AG04450 (cell line): ENCODE measurements at places on chromosomes 7 and 10.

DNA sequence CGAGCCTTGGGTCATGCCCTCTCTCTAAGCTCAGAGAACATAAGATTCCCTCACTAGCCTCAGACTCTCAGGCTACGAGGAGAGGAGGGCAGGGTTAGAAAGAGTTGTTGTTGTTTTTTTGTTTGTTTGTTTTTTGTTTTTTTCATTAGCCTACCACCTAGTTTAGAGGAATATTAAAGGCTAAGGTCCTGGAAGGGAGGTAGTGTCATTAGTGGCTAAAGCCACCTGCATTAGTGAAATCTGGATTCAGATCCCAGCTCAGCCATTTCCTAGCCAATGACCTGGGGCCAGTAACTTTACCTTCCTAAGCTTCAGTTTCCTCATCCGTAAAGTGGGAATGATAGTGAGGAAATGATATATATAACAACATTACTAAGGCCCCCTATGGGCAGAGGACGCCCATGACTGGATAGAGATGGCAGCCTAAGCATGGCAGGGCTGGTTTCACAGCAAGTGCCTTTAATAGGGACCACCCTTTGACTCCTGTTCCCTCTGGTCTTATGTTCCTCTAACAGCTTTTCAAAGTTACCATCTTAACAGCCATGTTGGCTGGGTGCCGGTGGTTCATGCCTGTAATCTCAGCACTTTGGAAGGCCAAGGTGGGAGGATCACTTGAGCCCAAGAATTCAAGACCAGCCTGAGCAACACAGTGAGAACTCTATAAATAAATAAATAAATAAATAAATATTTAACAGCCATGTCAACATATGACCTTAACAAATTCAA is 5.1 kb downstream of the DDIT4 start:
- no peak for DNase-seq

GRCh38 chr10:51121861-51122260 is 47.6 kb downstream of the PRKG1 start:
- no peak for DNase-seq

DNA sequence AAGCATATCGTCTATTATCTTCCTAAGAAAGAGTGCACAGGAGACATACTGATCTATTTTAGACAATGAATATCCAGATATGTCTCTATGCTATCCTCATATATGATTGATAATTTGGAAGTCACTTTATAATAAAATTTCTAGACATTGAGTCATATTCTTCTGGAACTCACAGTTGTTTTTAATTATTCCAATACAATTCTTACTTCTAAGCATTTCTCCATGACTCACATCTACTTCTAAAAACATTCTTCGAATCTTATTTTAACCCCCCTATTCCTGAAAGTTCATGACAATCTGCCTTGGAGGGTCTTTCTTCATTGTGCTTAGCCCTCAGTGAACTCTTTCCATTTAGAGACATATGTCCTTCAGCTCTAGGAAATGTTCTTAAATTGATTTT is 368.1 kb downstream of the MDFIC start:
- no peak for DNase-seq

DNA sequence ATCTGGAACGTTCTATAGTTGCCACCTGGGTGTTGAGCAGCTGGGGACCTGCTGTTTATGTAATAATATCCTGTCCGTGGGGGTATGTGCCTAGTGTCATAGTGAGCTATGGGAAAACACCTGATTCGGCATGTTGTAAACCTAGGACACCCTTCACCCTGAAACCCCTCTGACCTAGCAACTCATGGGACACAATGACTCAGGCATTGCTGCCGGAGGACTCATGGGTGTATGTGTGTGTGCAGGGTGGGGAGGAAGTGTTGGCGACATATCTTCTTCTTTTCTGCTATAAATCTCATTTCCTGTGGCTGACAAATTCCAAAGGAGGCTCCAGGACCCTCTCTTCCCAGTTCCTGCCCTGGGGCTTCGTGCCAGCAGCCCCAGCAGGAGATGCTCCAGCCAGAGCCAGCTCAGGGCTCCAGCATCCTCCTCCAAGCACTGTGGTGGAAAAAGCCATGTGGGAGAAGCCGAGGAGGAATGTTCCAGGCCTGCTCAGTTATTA is 77.0 kb upstream of the PODXL start:
- no peak for DNase-seq

DNA sequence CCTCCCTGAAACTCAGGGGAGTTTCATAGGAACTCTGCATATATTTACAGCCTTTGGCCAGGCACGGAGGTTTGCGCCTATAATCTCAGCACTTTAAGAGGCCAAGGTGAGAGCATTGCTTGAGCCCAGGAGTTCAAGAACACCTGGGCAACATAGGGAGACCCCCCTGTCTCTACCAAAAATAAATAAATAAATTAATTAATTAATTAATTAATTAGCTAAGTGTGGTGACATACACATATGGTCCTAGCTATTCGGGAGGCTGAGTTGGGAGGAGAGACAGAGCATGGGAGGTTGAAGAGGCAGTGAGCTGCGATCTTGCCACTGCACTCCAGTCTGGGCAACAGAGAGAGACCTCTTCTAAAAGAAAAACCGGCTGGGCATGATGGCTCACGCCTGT is 9.4 kb upstream of the LEP start:
- DNase-seq: no peak

GRCh38 chr10:71070741-71071140 is 141.6 kb upstream of the UNC5B start:
- no peak for DNase-seq

DNA sequence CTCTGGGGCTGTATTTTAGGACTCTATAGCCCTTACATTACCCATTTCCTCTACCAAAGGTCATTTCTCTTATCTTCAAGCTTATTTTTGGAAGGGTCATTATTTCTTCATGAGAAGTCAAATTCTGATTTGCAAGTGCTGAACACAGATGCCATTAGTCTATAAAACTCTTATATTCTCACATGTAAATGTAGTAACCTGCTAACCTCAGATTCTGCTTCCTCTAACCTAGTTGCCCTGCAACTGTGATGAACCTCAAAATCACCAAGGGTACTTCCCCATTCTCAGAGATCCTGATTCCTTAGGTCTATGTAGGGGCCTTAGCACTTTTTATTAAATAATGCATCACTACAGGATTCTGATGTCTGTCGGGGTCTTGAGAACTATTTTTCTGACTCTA is 6.3 kb downstream of the FAS start:
- no peak for DNase-seq

DNA sequence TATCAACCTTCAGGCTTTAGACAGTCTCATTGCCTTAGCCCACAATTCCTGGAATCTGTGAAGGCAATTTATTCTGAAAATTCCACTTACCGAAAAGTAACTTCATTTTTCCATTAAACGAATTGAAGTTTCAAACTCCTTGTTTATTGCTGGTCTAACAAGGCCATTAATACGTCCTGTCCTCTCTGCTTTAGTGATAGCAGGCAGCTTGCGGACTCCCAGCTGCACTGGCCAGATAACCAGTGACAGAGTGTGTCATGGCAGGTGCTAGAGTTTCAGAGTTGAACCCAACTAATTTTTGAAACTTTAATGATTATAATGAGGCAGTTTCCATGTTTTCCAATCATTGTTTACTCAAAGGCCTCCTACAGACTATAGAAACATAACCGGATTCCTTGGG is 31.1 kb downstream of the LOXL4 start:
- no peak for DNase-seq

DNA sequence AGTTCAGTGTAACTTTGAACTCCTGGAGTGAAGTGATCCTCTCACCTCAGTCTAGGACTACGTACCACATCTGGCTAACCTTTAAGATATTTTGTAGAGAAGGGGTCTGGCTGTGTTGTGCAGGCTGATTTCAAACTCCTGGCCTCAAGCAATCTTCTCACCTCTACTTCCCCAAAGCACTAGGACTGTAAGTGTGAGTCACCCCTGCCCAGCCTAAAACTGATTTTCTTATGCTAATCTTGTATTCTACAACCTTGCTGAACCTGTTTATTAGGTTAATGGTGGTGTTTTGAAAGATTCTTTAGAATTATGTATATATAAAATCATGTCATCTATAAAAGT is 58.0 kb downstream of the LCOR start:
- DNase-seq: no peak

GRCh38 chr7:145488816-145489215 is 627.8 kb upstream of the CNTNAP2 start:
- no peak for DNase-seq

GRCh38 chr7:28592861-28593260 is 180.5 kb downstream of the CREB5 start:
- no peak for DNase-seq

DNA sequence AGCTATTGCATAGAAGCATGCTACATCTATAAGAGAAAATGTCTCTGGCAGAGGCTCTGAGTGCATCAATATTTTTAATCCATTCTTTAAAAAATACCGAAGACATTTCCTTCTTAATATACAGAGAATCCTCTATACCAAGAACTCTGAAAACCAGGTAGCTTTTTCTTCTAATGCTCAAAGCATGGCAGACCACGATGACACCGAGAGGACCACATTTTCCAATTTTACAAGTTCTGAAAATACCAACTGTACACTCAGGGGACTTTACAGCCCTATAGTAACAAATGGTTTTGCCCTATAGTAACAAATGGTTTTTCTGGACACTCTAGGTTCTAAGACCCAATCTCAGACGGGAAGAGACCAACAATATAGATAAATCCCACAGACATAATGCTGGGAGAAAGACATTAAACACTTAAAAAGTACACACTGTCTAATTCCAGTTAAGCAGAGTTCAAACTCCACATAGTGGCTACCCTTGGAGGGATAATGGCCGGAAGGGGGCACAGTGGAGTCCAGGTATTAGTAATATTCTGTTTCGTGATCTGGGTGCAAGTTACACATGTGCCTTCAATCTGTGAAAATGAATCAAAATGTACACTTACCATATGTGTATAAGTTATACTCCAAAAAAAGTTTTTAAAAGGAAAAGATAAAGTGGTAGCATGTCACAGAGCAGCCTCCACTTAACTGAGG is 26.2 kb downstream of the CCDC6 start:
- DNase-seq: no peak

GRCh38 chr10:114323023-114323422 is 81.3 kb downstream of the AFAP1L2 start:
- no peak for DNase-seq

GRCh38 chr7:40527723-40528122 is 392.9 kb downstream of the SUGCT start:
- DNase-seq: no peak
